ENCODE measurements at places on chromosomes 5 and 9.

DNA sequence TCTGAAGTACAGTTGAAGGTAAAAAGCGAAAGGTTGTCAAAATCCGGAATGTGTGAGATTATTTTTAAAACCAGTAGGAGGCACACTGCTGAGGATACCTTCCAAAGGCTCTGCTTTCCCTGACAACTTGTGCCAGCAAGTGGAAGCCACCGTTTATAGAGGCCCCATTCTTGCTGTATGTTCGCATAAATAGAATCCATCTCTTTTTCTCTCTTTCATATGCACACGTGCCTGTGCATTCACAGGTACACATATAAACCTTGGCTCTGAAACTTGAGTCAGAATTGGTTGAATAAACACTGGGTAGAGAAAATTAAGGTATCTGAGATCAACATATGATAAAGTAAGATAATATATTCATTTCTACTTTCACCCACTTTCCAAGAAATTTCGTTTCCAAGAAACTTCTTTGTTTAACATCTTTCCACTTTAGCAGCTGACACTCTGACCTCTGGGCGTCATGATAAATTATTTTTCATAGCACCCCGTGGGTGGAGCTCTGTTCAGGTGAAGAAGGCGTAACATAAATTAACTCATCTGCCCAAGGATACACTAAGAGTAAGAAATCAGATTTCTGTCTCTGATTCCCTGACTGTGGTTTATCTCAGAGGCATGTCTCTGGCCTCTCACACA is 63.7 kb upstream of the RICTOR start:
- DNase-seq, result no peak

DNA sequence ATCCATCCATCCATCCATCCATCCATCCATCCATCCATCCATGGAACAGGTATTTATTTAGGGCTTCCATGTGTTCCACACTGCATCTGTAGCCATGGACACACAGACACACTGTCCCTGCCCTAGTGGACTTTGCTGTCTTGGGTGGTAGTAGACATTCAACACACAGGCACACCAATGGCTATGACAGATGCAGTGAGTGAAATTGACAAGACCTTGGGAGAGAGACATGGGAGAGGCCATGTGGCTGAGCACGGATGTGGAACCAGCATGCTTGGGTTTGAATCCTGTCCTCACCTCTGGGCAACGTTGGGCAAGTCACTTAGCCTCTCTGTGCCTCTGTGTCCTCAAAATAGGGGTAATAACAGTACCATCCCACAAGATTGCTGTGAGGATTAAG is 45.3 kb downstream of the STOM start:
- no peak for DNase-seq

DNA sequence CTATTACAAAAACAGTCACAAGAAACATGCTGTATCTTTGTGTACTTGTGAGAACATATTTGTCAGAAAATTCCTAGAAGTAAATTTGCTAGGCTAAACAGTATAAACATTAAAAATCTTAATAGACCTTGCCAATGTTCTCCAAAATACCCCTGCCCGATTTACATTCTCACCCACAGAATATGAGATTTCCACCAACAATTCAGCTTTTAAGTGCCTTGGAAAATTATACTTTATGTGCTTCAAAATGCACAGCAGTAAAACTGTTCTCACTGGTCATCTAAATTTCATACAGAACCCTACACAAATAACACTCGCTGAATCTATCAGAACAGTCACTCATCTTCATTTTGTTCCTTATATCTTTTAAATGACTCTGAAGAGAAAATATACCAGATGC is 5.5 kb downstream of the MLLT3 start:
- no peak for DNase-seq

- no peak for DNase-seq
Observed at GRCh38 chr5:129104915-129105455, 10.4 kb downstream of the ISOC1 start.

- DNase-seq, result no peak
Observed at GRCh38 chr5:135561266-135561665, 17.5 kb downstream of the CXCL14 start.

DNA sequence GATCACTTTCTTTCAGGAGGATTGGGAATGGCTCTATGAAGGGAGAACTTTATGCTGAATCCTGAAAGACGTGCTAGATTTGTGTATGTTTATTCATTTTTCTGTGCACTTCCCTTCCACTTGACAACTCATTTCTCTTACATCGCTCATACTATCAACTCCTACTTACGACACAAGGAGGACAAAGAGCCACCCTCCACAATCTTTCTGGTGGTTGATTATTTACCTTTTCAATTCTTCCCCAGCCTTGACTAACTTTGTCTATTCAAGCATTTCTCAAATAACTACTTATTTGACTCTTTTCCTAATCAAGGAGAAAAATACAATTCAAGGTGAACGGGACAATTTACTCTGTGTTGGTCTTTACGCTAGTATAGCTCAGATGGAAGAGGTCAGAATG is 622.1 kb downstream of the TLR4 start:
- no peak for DNase-seq
